ENCODE measurements at places on chromosomes 5 and 9.

- no peak for DNase-seq
These were observed 165.5 kb downstream of the C9orf50 start for GRCh38 chr9:129455151-129455995.

DNA sequence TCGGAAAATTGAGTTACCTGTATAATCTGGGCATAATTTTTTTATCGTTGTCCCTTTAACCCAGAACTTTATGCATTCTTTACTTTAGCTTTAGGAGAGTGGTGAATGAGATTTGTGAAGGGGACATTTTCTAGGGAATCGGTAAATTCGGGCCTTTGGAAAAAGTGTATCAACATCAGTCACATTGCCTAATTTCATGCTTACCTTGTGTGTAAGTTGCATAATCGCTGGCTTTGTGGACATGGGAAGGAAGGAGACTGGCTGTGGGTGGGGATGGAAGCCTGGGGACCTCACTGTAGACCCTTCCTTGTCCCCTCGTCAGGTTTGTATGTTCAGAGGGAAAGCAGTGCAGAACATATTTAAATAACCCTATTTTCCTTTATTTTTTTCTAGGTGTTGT is 3.3 kb downstream of the PSAT1 start:
- DNase-seq: no peak

GRCh38 chr9:118529210-118529609 is 825.0 kb downstream of the TLR4 start:
- no peak for DNase-seq

- DNase-seq: no peak
These were observed 214.3 kb downstream of the TRIO start for GRCh38 chr5:14357441-14357840.

DNA sequence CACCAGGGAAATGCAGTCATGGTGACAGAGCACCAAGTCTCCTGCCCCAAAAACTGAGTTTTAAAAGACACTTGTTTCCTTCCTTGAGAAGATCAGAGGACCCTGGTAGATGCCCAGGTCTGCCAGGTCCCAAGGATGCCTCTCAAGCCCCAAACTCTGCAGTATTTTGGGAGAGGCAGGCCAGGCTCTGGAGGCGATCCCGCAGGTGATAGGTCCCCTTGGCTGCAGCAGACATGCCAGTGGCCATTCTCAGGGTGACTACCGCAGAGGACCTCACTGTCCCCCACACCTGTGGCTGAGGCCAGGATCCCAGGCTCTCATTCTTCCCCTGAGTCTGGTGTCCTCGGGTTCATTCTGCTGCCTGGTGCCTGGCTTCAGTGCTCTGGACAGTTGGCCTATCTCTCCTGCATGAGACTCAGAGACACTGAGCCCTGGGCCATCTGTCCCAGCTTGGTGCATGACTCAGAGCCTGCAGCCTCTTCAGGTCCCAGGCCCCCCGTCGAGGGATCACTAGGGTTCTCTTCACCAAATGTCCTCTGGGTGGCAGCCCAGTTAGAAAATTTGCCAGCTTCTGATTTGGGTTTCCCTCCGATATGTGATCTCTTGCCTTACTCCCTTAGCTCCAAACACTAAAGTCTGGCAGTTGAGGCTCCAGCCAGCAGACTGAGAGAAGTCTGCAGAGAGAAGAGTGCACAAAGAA is 59.7 kb upstream of the GARNL3 start:
- no peak for DNase-seq

GRCh38 chr5:66164044-66164790 is 20.1 kb downstream of the SREK1 start:
- DNase-seq: no peak

GRCh38 chr9:131180454-131180853 is 55.1 kb downstream of the NUP214 start:
- no peak for DNase-seq

DNA sequence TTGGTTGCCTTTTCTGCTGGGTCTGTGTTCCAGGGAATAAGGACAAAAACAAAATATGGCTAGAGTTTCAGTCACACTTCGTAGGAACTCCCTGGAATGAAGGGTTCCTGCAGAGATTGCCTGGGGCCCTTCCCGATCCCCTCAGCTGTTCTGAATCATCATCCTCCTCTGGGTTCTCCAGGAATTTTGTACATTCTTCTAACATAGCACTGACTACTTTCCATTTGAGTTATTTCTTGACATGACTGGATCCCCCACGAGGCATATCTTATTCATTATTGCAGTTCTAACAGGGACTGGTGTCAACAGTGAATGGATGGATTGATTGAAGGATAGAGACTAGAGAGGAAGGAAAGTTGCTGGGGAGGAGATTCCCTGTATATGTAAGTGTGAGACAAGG is 49.2 kb upstream of the TNC start:
- DNase-seq: peak; percentile 84

- no peak for DNase-seq
These were observed 88.4 kb downstream of the ESM1 start for GRCh38 chr5:54897001-54897400.

GRCh38 chr9:6955251-6955921 is 197.6 kb downstream of the KDM4C start:
- DNase-seq: no peak

DNA sequence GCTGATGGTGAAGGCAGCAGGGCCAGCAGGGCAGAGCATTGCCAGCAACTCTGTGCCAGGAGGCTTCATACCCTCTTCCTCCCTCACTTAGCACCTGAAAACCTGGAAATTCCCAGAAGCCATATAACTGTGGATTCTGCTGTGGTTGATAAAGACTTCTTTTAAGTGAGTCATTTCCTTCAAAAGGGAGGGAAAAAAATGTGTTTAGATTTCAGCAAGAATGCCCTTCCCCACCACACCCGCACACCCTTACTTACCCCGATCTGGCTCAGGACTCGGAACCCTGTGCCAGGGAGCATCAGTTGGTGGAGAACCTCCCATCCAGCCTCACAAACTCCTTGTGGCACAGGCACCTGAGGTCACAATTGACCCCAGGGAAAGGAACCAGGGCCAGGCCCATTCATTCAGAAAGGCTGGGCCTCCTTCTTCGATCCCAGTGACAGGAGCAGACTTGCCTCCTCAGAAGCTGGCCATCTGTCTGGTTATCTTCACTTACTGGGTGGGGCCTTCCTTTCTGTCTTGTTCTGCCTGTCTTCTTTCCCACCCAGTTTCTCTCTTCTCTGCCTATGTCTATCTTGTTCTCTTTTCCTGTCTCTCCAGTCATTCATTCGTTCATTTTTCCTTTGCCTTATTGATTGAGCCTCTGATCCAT is 62.6 kb downstream of the PLAC8L1 start:
- peak; percentile 55 for DNase-seq

DNA sequence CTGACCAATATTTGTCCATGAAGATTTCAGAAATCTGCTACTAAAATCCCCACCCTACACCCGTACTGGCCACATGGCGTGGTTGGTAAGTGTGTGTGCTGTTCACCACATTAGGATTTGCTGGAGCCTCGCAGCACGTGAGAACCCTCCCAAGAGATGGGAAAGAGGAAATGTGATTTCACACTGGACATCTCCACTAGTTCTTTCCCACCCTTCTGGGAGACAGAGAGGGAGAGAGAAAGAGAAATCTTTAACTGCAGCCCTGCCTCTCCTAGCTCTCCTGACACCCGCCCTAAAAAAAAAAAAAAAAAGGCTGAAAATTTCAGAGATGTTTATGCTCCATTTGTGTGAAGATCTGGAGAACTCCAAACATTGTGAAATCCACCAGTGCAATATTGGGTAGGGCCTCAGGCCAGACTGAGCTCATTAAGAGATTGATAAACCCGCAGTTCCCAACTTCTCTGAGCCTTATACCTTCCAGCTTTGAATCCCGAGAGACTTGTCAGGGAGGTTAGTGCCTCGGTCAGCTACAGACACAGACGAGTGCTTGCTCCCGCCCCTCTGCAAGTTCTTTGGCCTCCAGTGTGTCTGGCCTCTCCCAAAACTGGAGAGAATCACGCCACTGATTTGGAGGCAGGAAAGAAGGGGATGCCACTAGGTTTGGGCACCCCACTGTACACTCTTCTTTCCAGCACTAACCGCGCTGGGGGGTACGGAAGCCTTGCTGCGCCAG is 1.9 kb downstream of the SPRY4 start:
- DNase-seq: no peak

- DNase-seq: no peak
These were observed 60.2 kb downstream of the SPOCK1 start for GRCh38 chr5:137438932-137439331.

- no peak for DNase-seq
These were observed 4.5 kb downstream of the RCL1 start for GRCh38 chr9:4796988-4797853.

GRCh38 chr9:5596173-5596572 is 32.7 kb upstream of the RIC1 start:
- no peak for DNase-seq

DNA sequence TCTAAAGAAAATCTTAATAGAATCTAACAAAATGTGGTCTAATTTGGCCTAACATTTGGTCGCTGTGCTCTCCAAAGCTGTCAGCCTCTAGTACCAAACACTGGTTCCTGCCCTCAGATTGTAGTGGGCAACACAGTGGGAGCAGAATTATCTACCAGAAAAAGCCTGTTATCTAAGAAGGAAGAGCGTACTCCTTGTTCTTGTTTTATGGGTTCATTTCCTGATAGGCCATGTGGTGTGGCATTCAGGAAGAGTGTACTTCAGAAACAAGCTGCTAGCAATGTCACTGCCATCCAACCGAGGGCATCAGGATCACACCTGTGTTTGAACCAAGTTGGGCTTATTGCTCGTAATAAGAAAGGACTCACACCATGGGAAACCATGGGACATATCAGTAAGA is 487.9 kb upstream of the DAP start:
- no peak for DNase-seq

GRCh38 chr5:30749971-30750370 is 443.5 kb upstream of the CDH6 start:
- DNase-seq: peak; percentile 42

DNA sequence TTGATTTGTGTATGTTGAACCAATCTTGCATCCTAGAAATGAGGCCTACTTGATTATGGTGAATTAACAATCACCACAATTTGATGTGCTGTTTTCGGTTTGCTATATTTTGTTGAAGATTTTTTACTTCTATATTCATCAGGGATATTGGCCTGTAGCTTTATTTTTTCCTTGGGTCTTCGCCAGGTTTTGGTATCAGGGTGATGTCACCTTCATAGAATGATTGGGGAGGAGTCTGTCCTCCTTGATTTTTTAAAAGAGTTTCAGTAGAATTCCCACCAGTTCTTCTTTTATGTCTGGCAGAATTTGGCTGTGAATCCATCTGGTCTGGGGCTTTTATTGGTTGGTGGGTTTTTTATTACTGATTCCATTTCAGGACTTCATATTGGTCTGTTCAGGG is 115.2 kb downstream of the CPLANE1 start:
- no peak for DNase-seq

DNA sequence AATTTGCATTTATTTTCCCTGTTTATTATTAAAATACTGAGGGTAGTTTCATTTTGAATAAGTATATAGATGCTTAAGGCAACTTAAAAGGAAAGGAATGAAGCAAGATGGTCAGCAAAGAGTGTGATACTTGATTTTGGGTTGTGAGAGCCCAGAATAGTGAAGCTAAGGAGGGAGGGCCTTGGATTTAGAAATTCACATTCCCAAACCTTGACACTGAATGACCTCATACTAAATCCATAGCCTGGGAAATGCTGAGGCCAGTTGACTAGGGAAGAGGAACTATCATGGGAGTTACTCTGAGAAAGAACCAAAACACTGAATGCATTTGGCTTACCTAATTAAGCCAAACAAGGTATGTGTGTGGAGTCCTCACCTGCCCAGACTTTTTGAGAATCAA is 292.5 kb downstream of the SPATA31D1 start:
- no peak for DNase-seq

GRCh38 chr5:120735076-120735475 is 271.0 kb downstream of the PRR16 start:
- DNase-seq: no peak

GRCh38 chr5:145936401-145937131 is at the start of gene SH3RF2:
SH3RF2 (plus strand) TSS chr5:145936578; CDS start chr5:145937929, 1,351 bp downstream.
- peak; percentile 57 for DNase-seq

- DNase-seq: peak; percentile 18
These were observed 211.9 kb upstream of the PAPPA start for GRCh38 chr9:115941561-115942315.

GRCh38 chr5:77963795-77964194 is 187.7 kb upstream of the TBCA start:
- no peak for DNase-seq

GRCh38 chr9:8268216-8268878 is 468.8 kb upstream of the DMAC1 start:
- no peak for DNase-seq

DNA sequence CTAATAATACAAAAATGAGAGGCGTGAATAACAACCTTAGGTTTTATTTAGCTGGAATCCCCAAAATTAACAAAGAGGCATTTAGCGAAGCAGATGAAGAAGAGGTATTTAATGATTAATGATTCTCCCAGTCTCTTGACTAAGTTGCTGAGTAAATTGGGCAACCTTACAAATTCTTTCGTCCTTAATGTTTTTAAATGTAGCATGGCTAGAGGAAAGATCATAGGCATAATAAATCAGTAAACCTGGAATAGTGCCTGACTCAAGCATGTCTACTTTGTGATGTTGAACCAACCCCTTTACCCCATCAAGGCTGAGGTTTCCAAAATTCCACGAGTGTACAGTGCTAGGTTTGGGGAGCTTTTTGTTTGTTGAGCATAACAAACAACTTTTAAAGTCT is 7.9 kb downstream of the BHMT start:
- peak; percentile 77 for DNase-seq

- DNase-seq: no peak
These were observed 256.5 kb downstream of the SEC61B start for GRCh38 chr9:99478469-99479027.

DNA sequence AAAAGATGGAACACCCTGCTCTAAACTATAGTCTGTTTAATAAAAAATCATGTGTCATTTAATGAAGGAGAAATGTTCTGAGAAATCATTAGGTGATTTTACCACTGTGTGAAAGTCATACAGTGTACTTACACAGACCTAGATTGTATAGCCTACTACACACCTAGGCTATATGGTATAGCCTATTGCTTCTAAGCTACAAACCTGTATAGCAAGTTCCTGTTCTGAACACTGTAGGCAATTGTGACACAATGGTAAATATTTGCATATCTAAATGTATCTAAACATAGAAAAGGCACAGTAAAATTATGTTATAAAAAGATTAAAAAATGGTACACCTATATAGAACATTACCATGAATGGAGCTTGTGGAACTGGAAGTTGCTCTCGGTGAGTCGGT is 40.6 kb downstream of the EFNA5 start:
- no peak for DNase-seq

- DNase-seq: no peak
These were observed 7.4 kb upstream of the GLIPR2 start for GRCh38 chr9:36129139-36129538.
